ENCODE measurements at places on chromosomes 2 and 18. TPM values are rescaled to one million over a fixed set of nuclear protein-coding genes. Genes with fewer than 3 reads are reported as not detected.

The DNAH6 gene
- total RNA-seq, result under 0.01 TPM

The NPHP1 gene
- 3.4 TPM for total RNA-seq

The SRD5A2 gene
- total RNA-seq, result not detected

The SLC30A3 gene
- not detected for total RNA-seq

The CD8B gene
- 0.24 TPM for total RNA-seq

All from tracheal epithelial cell (primary cell).